ENCODE measurements at places on chromosomes 11 and 22. TPM values are rescaled to one million over a fixed set of nuclear protein-coding genes. Genes with fewer than 3 reads are reported as not detected.

DNA sequence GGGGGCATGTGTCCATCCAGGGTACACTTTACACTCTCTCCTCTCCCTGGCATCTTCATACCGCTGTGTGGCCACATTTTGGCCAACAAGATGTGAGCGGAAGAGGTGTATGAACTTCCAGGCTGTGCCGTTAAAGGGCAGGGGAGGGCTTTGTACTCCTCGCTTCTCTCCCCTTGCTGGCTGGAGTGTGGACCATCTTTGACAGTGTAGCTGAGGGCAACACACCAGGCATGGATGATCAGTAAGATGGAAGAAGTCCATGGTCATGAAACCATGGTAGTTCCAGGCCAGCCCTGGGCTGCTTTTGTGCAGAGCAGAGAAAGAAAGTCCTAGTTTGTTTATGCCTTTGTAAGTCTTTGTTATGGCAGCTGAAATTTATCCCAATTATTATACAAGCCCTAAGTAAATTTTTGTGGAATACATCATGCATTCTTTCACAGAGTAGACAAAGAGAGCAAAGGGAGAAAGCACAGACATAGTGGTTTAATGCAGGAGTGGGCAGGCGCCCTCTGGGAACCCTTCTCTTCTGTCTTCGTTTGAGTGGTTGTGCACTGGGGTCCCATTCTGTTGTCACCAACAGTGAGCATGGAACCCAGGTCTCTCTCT is 70.4 kb downstream of the FBXO7 start:
- peaks cover 5% of the 10 kb centered on the region for H3K4me1 ChIP-seq
- H3K27ac ChIP-seq, result no peak overlapping the region
- no peaks in the 10 kb centered on the region for H3K27me3 ChIP-seq
- H3K4me3 ChIP-seq, result no peak overlapping the region
- H3K36me3 ChIP-seq, result no peaks in the 10 kb centered on the region
- peak; percentile 74 for DNase-seq

DNA sequence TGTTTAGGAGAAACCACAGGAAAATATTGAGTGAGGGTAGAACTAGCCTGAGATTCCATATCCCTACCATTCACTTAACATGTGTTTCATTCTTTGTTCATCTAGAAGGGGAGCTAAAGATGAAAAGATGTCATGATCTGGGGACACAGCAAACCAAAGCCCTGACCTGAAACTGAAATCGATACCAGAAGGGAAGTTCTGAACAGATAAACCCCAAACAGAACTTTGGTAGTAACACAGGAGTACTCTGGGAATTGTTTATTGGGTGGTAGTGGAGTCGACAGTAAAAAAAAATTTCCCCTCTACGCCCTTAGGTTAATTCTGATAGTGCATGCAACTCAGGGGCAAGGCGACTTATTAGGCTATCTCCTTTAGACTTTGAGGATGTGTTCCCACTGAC is 27.2 kb downstream of the OR2AT4 start:
- no peak overlapping the region for H3K27ac ChIP-seq
- H3K27me3 ChIP-seq, result peaks cover 22% of the 10 kb centered on the region
- H3K36me3 ChIP-seq, result no peaks in the 10 kb centered on the region
- no peak for DNase-seq
- H3K4me1 ChIP-seq, result no peaks in the 10 kb centered on the region
- H3K4me3 ChIP-seq, result no peak overlapping the region

GRCh38 chr11:46560300-46560991 is 33.4 kb downstream of the AMBRA1 start:
- H3K27ac ChIP-seq, result peak overlapping the region; percentile 28
- peaks cover 5% of the 10 kb centered on the region for H3K4me1 ChIP-seq
- no peaks in the 10 kb centered on the region for H3K36me3 ChIP-seq
- DNase-seq, result peak; percentile 59
- H3K27me3 ChIP-seq, result no peaks in the 10 kb centered on the region

DNA sequence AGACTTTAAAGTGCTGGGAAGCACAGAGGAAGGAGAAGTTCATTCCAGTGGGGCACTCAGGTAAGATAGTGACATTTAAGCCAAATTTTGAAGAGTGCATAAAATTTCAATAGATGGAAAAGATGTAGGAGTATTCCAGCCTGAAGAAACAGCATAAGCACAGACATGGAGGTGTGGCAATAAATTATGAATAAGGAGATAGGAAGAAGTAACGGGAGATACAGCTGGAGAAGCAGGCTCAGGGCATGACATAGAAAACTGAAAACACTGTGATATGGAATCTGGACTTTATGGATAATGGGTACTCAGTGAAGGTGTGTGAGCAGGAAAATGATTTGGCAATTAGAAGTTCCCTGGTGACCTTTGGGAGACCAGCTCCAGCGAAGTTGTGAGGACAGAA is 33.3 kb downstream of the P4HA3 start:
- no peak for DNase-seq
- peaks cover 17% of the 10 kb centered on the region for H3K4me1 ChIP-seq
- H3K27ac ChIP-seq, result peak overlapping the region; percentile 76
- no peaks in the 10 kb centered on the region for H3K27me3 ChIP-seq
- H3K36me3 ChIP-seq, result no peaks in the 10 kb centered on the region

DNA sequence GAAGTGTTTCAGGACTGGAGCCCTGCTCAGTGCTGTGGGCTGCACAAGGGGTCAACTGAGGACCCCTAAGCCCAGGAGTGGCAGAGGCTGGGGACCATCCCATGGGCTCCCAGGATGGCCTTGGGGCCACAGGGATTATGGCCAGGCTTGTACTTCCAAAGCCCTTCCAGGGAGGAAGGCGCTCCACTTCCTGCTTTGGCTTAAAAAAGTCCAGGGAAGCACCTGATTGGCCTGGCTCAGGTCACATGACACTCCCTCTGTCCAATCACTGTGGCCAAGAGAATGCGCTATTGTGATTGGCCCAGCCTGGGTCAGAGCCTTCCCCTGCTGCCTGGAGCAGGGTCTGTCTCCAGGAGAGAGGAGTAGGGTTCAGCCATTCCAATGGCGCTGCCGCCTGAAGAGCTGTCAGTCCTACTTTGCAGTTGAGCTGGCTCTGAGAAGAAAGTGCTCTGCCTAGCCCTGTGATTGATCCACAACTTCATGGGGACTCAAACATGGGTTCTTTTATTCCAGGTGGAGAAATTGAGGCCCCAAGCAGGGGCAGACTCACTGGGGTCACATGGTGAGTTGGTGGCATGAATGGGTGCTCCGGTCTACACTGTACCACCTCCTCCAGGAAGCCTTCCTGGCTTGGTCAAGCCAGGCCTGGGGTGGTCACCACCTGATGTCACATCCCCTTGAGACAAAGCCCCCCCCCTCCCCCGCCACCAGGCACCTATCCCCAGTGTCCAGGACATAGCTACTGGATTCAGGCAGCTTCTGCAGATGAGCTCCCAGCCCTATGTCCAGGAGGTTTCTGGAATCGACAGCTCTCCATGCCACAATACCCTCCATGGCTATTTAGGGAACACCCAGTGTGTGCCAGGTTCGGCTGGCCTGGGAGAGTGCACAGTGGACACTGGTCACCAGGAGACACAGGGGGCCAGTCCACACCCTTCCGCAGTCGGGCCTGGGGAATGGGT is 48.2 kb downstream of the RTN4R start:
- H3K36me3 ChIP-seq, result no peaks in the 10 kb centered on the region
- no peak overlapping the region for H3K4me3 ChIP-seq
- no peaks in the 10 kb centered on the region for H3K4me1 ChIP-seq

GRCh38 chr11:65538915-65539743 is 14.2 kb downstream of the SCYL1 start:
- H3K27me3 ChIP-seq, result no peaks in the 10 kb centered on the region
- peak overlapping the region; percentile 59 for H3K27ac ChIP-seq
- no peak for DNase-seq
- no peak overlapping the region for H3K4me3 ChIP-seq
- H3K36me3 ChIP-seq, result peaks cover 38% of the 10 kb centered on the region
- peaks cover 8% of the 10 kb centered on the region for H3K4me1 ChIP-seq

- H3K4me1 ChIP-seq, result no peaks in the 10 kb centered on the region
- H3K27me3 ChIP-seq, result no peaks in the 10 kb centered on the region
- H3K36me3 ChIP-seq, result no peaks in the 10 kb centered on the region
- H3K4me3 ChIP-seq, result no peak overlapping the region
Observed at GRCh38 chr11:103927535-103927934, 108.9 kb upstream of the DDI1 start.

- H3K27me3 ChIP-seq, result no peaks in the 10 kb centered on the region
- H3K27ac ChIP-seq, result no peak overlapping the region
- H3K4me3 ChIP-seq, result no peak overlapping the region
- H3K4me1 ChIP-seq, result peaks cover 2% of the 10 kb centered on the region
- no peak for DNase-seq
- no peaks in the 10 kb centered on the region for H3K36me3 ChIP-seq
Observed at GRCh38 chr11:73565804-73566203, 32.1 kb downstream of the FAM168A start.

DNA sequence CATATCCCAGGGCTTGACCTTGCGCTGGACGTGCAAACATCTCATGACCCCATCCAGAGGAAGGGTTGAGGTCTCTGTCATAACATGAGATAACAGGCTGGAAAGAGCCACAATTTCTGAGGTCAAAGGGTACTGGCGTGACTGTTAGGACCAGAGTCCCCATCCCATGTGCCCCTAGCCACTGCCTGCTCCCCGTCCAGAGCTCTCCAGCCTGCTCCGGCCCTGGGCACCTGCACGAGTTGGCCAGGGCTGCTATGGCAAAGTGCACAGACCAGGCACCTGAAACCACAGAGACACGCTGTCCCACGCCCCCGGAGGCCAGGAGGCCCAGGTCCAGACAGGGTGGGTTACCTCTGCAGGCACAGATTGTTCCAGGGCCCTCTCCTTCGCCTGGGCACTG is 58.9 kb downstream of the SHANK2 start:
- H3K27me3 ChIP-seq, result no peaks in the 10 kb centered on the region
- no peak overlapping the region for H3K27ac ChIP-seq
- no peak overlapping the region for H3K4me3 ChIP-seq
- DNase-seq, result no peak
- H3K36me3 ChIP-seq, result no peaks in the 10 kb centered on the region
- H3K4me1 ChIP-seq, result no peaks in the 10 kb centered on the region

- peaks cover 9% of the 10 kb centered on the region for H3K36me3 ChIP-seq
- peak within 1 kb of the TSS; percentile 86 for H3K27ac ChIP-seq
- H3K27me3 ChIP-seq, result peaks cover 7% of the 10 kb centered on the region
Observed at GRCh38 chr22:49827853-49828598, at the start of gene BRD1. BRD1 (minus strand) TSS chr22:49827873; CDS start chr22:49824317, 3,556 bp downstream.

DNA sequence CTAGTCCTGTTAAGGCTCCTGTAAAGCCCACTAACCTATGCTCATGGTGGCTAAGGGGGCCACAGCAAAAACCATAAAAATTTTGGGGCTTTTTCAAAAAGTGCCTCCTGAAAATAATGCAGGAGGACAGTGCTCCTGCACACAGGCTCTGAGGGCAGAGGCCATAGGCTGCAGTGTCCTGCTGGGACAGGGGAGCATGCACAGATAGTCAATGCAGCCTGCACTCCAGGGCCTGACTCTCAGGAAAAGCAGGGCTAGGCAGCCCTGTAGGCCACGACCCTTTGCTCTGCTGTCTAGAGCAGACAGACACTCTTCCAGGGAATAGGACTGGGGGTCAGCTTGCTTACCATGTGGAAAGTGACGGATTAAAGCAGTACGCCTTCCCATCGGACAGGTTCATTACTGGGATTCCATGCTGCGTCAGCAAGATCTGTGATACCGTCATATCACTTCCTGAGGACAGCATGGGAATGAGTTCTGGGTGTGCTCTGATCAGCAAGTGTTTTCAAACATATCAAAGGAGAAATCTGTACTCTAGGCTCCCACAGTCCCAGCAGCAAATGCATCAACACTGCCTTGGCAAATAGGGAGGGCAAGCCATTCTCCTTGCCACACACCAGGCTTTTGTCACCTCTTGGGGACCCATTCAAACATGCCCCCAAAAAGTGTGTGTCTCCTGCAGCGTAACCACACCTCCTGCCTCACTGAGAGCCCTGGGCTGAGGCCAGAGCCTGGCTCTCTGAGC is 64.1 kb upstream of the CLTCL1 start:
- peaks cover 3% of the 10 kb centered on the region for H3K4me1 ChIP-seq
- H3K4me3 ChIP-seq, result no peak overlapping the region
- no peaks in the 10 kb centered on the region for H3K27me3 ChIP-seq
- H3K27ac ChIP-seq, result no peak overlapping the region

GRCh38 chr22:40434745-40435144 is 64.4 kb downstream of the SGSM3 start:
- DNase-seq, result no peak
- H3K36me3 ChIP-seq, result peaks cover 5% of the 10 kb centered on the region
- H3K4me1 ChIP-seq, result peaks cover 11% of the 10 kb centered on the region

GRCh38 chr11:5631969-5632635 is 7.3 kb downstream of the TRIM34 start:
- no peak overlapping the region for H3K27ac ChIP-seq
- no peaks in the 10 kb centered on the region for H3K4me1 ChIP-seq
- no peaks in the 10 kb centered on the region for H3K27me3 ChIP-seq
- no peak overlapping the region for H3K4me3 ChIP-seq
- no peak for DNase-seq

GRCh38 chr22:48429446-48430020 is 1398.1 kb downstream of the BRD1 start:
- H3K36me3 ChIP-seq, result no peaks in the 10 kb centered on the region
- H3K4me1 ChIP-seq, result no peaks in the 10 kb centered on the region
- no peak overlapping the region for H3K27ac ChIP-seq
- no peak overlapping the region for H3K4me3 ChIP-seq
- no peaks in the 10 kb centered on the region for H3K27me3 ChIP-seq

DNA sequence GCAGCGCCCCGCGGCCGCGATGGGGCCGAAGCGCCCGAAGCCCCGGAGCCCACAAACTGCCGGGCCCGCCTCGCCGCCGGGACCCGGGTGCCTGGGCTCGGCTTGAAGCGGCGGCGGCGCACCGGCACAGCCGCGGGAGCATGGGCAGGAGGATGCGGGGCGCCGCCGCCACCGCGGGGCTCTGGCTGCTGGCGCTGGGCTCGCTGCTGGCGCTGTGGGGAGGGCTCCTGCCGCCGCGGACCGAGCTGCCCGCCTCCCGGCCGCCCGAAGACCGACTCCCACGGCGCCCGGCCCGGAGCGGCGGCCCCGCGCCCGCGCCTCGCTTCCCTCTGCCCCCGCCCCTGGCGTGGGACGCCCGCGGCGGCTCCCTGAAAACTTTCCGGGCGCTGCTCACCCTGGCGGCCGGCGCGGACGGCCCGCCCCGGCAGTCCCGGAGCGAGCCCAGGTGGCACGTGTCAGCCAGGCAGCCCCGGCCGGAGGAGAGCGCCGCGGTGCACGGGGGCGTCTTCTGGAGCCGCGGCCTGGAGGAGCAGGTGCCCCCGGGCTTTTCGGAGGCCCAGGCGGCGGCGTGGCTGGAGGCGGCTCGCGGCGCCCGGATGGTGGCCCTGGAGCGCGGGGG is 346 bp downstream of the FJX1 start:
- peak overlapping the region; percentile 79 for H3K4me3 ChIP-seq
- H3K27ac ChIP-seq, result peak overlapping the region; percentile 87
- no peaks in the 10 kb centered on the region for H3K36me3 ChIP-seq
- peaks cover 4% of the 10 kb centered on the region for H3K4me1 ChIP-seq
- DNase-seq, result peak; percentile 44
- no peaks in the 10 kb centered on the region for H3K27me3 ChIP-seq

DNA sequence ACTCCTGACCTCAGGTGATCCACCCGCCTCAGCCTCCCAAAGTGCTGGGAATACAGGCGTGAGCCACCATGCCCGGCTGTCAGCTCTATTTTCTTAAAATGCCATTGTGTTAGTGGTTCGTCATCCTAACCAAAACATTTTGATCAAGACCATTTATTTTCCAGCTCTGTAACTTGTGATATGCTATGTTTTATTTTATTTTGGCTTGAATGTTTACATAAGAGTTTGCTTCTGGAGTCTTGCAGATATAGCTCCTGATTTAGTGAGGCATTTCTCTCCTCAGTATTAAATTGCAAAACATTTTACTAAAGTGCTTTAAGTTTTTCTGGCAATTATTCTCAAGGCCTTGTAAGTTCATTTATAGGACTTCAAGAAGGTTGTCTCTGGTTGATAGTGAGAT is 4.4 kb downstream of the EP300 start:
- no peak overlapping the region for H3K4me3 ChIP-seq
- H3K27ac ChIP-seq, result no peak overlapping the region
- peak; percentile 37 for DNase-seq
- peaks cover 4% of the 10 kb centered on the region for H3K4me1 ChIP-seq
- no peaks in the 10 kb centered on the region for H3K36me3 ChIP-seq

Gene PARVG
- not detected for total RNA-seq

Gene C1QTNF4
- total RNA-seq, result under 0.01 TPM

Gene RFPL1
- not detected for total RNA-seq
